Activated naive CD4-positive, alpha-beta T cell treated with anti-CD3 and anti-CD28 coated beads for 36 hours (primary cell): ENCODE measurements at places on chromosomes 13 and 19. TPM values are rescaled to one million over a fixed set of nuclear protein-coding genes. Genes with fewer than 3 reads are reported as not detected.

ENOX1 gene
- total RNA-seq: 0.35 TPM

LILRB5 gene
- not detected for total RNA-seq

ZNF578 gene
- total RNA-seq: 0.32 TPM

PSPN gene
- 2.5 TPM for total RNA-seq

PTPRS gene
- 1.4 TPM for total RNA-seq

ZNF729 gene
- total RNA-seq: not detected

APLP1 gene
- 0.79 TPM for total RNA-seq

DNA sequence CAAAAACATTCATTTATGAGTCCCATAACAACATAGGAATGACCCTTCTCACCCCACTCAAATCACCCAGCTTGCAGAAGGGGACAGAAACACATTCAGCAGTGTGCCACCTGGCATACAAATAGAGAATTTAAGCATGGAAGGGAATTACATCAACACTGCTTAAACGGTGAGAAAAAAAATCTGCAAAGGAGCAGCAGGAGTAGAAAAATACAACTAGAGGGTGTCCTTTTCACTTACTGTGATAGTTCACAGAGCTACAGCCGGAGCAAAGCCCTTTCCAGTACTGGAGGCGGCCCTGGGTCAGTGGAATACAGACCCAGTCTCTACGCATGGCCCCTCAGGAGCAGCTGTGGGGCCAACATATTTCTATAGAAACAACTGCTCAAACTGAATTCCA, 764.3 kb upstream of the ARGLU1 start:
- H3K27ac ChIP-seq: no peak overlapping the region
- H3K27me3 ChIP-seq: no peaks in the 10 kb centered on the region
- no peaks in the 10 kb centered on the region for H3K36me3 ChIP-seq

GRCh38 chr19:11570039-11570462, 7.4 kb downstream of the ACP5 start:
- DNase-seq: no peak
- peaks cover 2% of the 10 kb centered on the region for H3K36me3 ChIP-seq
- peaks cover 3% of the 10 kb centered on the region for H3K4me1 ChIP-seq
- H3K27ac ChIP-seq: no peak overlapping the region

DNA sequence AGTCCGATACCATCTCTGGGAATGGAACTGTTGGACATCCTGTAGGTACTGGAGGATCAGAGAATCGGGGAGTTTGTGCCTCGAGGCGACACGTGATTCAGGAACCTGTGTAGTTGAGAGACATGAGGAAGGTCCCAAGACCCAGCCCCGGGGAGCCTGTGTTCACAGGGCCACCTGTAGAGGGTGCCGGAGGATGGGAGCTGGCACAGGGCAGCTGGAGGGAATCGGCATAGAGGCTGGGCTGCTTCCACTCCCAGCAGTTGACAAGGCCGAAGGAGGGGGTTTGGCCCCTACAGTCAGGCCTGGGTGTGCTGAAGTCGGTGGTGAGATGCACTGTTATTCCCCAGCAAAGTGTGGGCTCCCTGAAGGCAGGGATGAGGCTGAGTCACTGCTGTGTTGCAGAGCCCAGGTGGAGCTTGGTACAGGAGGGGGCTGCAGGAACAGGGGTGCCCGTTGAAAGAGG, 2.5 kb upstream of the ISYNA1 start:
- H3K4me3 ChIP-seq: no peak overlapping the region
- H3K27me3 ChIP-seq: no peaks in the 10 kb centered on the region
- H3K27ac ChIP-seq: no peak overlapping the region

- DNase-seq: no peak
- no peaks in the 10 kb centered on the region for H3K4me1 ChIP-seq
- no peaks in the 10 kb centered on the region for H3K36me3 ChIP-seq
- no peak overlapping the region for H3K4me3 ChIP-seq
- peaks cover 16% of the 10 kb centered on the region for H3K27me3 ChIP-seq
Observed at GRCh38 chr19:51320280-51320657, 8.8 kb downstream of the IGLON5 start.

GRCh38 chr13:80117515-80117914, 223.4 kb downstream of the SPRY2 start:
- peaks cover 2% of the 10 kb centered on the region for H3K27me3 ChIP-seq
- no peak overlapping the region for H3K27ac ChIP-seq
- H3K36me3 ChIP-seq: no peaks in the 10 kb centered on the region
- DNase-seq: no peak
- H3K4me3 ChIP-seq: no peak overlapping the region

DNA sequence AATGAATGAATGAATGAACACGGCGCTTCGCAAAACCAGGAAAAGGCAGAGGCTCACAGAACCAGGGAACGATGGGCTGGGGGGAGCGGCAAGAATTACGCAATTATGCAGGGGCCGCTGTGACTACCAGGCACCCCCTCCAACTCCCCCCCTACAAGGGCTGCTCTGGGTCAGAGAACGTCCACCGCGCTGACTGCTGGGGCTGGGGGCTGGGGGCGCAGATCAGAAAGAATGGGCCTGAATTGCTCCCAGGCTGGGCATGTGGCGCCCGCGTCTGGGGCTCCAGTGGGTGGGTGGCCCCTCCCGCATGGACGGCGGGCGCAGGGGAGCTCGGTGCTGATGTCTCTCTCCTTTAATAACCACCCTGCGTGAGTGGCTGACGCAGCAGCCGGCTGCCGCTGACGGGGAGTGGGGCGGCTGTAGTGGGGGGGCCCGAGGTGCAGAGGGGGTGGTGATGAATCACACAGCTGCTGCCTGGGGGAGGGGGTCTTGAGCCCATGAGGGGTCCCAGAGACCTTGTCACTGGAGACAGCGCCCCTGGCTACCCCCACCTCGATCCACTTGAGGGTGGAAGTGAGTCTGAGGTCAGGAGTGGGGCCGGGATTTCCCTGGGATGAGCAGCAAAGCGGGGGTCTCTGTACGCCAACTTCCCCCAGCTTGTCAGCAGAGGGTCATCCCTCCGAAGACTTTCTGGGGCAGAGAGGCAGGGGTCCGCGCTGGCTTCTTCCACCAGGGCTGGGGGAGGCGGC, 1.5 kb upstream of the CIRBP start:
- H3K4me3 ChIP-seq: peak overlapping the region; percentile 39
- H3K27me3 ChIP-seq: no peaks in the 10 kb centered on the region
- no peak overlapping the region for H3K27ac ChIP-seq
- no peak for DNase-seq
- peaks cover 59% of the 10 kb centered on the region for H3K4me1 ChIP-seq

GRCh38 chr19:42467183-42467760, 24.5 kb upstream of the CXCL17 start:
- H3K4me1 ChIP-seq: peaks cover 14% of the 10 kb centered on the region
- no peaks in the 10 kb centered on the region for H3K27me3 ChIP-seq
- no peak for DNase-seq
- H3K36me3 ChIP-seq: no peaks in the 10 kb centered on the region

DNA sequence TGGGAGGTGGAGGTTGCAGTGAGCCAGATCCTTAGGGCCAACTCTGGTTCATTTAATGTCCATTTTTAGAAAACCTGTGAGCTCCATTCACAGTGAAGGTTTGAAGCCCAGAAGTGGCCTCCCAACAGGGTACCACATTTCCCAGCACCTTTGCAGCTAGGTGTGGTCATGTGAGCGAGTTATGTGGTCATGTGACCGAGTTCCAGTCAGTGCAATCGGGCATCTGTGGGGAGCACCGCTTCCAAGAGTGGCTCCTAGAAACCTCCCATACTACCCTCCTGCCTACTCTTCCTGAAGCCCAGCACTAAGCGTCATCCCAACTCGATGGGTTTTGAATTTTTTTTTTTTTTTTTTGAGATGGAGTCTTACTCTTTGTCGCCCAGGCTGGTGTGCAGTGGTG, 663 bp upstream of the PLA2G4C start:
- no peaks in the 10 kb centered on the region for H3K27me3 ChIP-seq
- no peak overlapping the region for H3K4me3 ChIP-seq
- peak overlapping the region; percentile 93 for H3K27ac ChIP-seq
- peaks cover 14% of the 10 kb centered on the region for H3K36me3 ChIP-seq

DNA sequence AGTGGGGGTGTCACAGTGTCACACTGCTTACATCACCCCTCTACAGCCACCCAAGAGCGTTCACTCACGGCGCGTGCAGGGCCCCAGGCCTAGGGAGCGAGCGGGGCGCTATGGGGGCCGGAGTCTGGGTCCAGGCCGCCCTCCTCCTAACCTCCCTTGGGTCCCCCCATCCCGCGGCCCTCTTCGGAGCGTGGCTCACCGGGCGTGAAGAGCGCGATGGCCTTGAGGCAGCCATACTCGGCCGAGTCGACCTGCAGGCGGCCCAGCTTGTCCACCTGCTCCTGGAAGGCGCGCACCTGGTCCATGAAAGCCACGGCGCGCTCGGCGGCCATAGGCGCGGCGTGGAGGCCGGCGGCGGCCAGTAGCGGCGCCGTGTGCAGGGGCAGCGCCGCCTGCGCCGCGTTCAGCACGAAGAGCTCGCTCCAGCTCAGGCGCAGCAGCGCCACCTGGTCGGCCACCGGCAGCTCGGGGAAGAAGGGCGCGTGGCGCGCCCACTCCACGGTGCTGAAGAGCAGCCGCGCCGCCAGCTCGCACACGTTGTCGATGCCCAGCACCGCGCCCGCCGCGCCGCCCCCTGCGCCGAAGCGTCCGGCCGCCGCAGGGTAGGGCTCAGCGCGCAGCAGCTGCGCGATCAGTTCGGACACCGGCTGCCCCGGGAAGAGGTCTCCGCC, 9.4 kb downstream of the OCEL1 start:
- H3K27me3 ChIP-seq: no peaks in the 10 kb centered on the region
- H3K4me1 ChIP-seq: peaks cover 19% of the 10 kb centered on the region
- peak overlapping the region; percentile 83 for H3K4me3 ChIP-seq
- H3K36me3 ChIP-seq: peaks cover 7% of the 10 kb centered on the region
- DNase-seq: peak; percentile 79

GRCh38 chr13:43908156-43909126, 28.7 kb downstream of the LACC1 start:
- DNase-seq: peak; percentile 5
- no peak overlapping the region for H3K27ac ChIP-seq
- H3K4me3 ChIP-seq: no peak overlapping the region
- peaks cover 7% of the 10 kb centered on the region for H3K4me1 ChIP-seq

- peaks cover 3% of the 10 kb centered on the region for H3K4me1 ChIP-seq
- peaks cover 11% of the 10 kb centered on the region for H3K36me3 ChIP-seq
- H3K27ac ChIP-seq: no peak overlapping the region
- no peak overlapping the region for H3K4me3 ChIP-seq
Observed at GRCh38 chr19:16106121-16106520, 5.6 kb upstream of the RAB8A start.

- H3K36me3 ChIP-seq: no peaks in the 10 kb centered on the region
- no peaks in the 10 kb centered on the region for H3K4me1 ChIP-seq
- no peak overlapping the region for H3K4me3 ChIP-seq
- peaks cover 4% of the 10 kb centered on the region for H3K27me3 ChIP-seq
Observed at GRCh38 chr13:35769812-35770211, 293.3 kb upstream of the MAB21L1 start.

DNA sequence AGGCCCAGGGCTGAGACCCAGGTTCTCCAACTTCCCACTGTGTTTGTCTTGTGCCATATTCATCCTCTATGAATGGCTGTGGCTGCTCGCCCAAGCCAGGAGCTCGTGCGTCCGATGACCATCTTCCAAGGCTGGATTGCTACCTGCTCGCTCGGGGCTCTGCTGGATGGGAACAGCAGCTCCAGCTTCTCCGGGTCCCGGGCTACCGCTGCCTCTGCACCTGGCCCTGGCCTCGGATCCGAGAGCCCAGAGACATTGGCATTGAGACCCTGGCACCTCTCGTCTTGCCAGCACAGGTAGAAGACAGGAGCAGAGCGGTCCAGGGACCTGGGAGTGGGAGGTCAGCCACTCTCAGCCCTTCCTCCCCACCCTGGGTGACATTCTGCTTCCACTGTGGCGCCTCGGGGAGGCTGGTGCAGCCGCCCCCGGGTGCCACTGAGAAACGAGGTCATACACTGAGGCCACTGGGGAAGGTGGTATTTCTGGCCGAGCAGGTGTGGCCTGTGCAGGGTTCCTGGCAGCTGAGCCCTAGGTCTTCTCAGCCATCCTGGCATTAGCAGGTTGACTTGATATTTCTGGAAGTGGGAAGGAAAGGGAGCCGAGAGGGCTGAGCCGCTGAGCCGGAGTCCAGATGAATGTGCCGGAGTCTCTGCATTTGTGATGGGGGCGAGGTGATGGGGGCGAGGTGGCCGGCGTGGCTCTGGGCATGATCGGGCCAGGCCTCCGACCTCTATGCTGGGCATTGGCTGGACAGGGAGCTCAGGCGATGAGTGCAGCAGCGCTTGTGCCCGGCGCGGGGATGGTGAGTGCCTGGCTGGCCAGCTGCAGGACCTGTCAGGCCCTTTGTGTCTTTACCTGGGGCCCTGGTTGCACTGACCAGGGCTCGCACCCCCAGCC, 18.6 kb downstream of the NDUFB7 start:
- H3K36me3 ChIP-seq: peaks cover 3% of the 10 kb centered on the region
- no peaks in the 10 kb centered on the region for H3K27me3 ChIP-seq
- no peak overlapping the region for H3K4me3 ChIP-seq
- peaks cover 60% of the 10 kb centered on the region for H3K4me1 ChIP-seq
- peak overlapping the region; percentile 30 for H3K27ac ChIP-seq

GRCh38 chr13:25192936-25193335, 20.8 kb upstream of the AMER2 start:
- no peaks in the 10 kb centered on the region for H3K4me1 ChIP-seq
- no peak overlapping the region for H3K27ac ChIP-seq
- H3K36me3 ChIP-seq: no peaks in the 10 kb centered on the region
- H3K4me3 ChIP-seq: no peak overlapping the region
- no peak for DNase-seq
- peaks cover 39% of the 10 kb centered on the region for H3K27me3 ChIP-seq

- no peak overlapping the region for H3K27ac ChIP-seq
- no peak for DNase-seq
- H3K4me1 ChIP-seq: peaks cover 24% of the 10 kb centered on the region
Observed at GRCh38 chr13:29957320-29957719, 106.9 kb upstream of the UBL3 start.
